ENCODE measurements at places on chromosomes 12 and 14.

- no peak for DNase-seq
These were observed 8.7 kb downstream of the DACT1 start for GRCh38 chr14:58646479-58646878.

GRCh38 chr12:24991209-24992049, 42.5 kb upstream of the BCAT1 start:
- DNase-seq: peak; percentile 81

DNA sequence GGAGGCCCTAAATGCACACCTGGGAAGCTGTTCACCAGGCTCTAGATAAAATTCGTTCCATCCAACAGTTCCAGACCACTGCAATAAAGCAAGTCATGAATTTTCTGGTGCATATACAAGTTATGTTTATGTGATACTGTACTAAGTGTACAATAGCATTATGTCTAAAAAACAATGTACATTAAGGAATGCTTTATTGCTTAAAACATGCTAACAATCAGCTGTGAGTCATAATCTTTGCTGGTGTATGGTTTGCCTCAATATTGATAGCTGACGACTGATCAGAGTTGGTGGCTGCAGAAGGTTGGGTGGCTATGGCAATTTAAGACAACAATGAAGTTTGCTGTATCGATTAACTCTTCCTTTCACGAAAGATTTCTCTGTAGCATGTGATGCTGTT, 52.3 kb downstream of the ATG14 start:
- DNase-seq: no peak

- no peak for DNase-seq
These were observed 203.6 kb downstream of the C12orf75 start for GRCh38 chr12:105534068-105534467.

- DNase-seq: no peak
These were observed 29.6 kb upstream of the BICDL1 start for GRCh38 chr12:119959435-119959834.

Data from RPMI8226 (cell line).